ENCODE measurements at places on chromosomes 11 and 22.

GRCh38 chr11:10537600-10537999 is 3.4 kb downstream of the RNF141 start:
- DNase-seq: no peak

GRCh38 chr22:45511847-45512261 is 9.2 kb downstream of the FBLN1 start:
- DNase-seq: no peak

GRCh38 chr11:70467201-70468085 is 69.1 kb downstream of the CTTN start:
- peak; percentile 30 for DNase-seq

GRCh38 chr11:95541715-95542114 is 247.9 kb downstream of the FAM76B start:
- no peak for DNase-seq

- no peak for DNase-seq
Measured at GRCh38 chr22:36073476-36073875, 44.9 kb upstream of the RBFOX2 start.

DNA sequence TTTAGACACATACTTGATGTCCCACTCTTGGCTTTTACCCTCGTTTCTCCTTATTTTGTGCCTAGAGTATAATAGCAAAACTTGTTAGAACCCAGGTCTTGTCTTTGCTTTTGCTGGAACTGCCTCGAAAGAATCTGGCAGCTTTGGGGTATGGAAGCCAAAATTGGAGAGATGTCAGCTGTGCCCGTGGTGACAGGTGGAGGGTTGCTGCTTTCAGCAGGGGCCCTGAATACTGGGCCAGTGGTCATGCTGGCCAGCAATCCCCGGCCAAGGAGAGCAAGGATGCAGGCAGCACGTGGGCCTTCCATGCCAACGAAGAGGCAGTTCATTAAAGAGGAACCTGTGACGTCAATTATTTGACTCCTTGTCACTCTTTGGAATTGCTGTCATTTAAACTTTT is 181.1 kb downstream of the HIPK3 start:
- DNase-seq: no peak

DNA sequence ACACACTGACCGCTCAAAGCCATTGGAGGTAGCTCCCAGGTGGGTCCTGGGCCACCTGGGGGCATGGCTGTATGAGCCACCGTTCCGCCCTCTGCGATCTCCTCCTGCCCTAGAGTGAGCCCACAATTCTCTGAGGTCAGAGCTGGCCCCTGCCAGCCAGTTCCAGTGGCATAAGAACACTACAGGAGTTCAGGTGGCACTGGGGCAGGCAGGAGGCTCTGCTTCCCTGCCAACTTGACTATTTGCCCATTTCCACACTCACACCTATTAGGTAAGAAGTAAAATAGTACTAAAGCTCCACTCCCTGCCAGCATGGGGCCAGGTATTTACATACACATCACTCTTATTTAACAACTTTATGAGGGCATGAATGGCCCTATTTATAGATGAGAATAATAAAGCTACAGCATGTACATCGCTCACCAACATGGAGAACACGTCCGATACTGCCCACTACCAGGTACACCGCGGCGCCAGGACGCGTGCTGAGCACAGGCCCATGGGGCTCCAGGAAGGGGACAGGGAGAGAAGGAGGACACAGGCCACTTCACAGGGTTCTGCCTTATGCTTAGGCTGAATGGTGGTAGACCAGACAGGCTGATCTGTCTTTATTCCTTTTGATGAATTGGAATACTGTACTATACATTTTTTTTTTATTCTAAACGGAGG is 26.2 kb downstream of the PISD start:
- no peak for DNase-seq

DNA sequence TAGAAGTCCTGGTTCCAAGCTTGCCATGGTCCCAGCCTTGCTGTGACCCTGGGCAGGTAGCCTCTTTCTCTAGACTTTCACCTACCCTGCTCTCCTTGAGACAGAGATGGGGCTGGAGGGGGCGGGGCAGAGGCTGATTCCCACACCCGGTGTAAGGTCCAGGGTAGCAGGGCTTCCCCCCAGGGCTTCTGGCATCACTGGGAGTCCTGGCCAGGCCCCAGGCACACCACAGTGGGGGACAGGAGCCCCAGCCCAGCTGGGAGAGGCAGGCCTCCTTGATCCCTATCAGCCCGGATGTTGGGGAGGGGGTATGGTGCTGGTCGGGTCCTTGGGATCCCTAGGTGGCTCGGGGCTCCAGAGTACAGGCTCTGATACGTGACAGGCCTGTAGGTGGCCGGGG is 1.7 kb upstream of the NUDT8 start:
- no peak for DNase-seq

- DNase-seq: no peak
Measured at GRCh38 chr22:48112687-48113521, 1350.5 kb downstream of the TBC1D22A start.

DNA sequence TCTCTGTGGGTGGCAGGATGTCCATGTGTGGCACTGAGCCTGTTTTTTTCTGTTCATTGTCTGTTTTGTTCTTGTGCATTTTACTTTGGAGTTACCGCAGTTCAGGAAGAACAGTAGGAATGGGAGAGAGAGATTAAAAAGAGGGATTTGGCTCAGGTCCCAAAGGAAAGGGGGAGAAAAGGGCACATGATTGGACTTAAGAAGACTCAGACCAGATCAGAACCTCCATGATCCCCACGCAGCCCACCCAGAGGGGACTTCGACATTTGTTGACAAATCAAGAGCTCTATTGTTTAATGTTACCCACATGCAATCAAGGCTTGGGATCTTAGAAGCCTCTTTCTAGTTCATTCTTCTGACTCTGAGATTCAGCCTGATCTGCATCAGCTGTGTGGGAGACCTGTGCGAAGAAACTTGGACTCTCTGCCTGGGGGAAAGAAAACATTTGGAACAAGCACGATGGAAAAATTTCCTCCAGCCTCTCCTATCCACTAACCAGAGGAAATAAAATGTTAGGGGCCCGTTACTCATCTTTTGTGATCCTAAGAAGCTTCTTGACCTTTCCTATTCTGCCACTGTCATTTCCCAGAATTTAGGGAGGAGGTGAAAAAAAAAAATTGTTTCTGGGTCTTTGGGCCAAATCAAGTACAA is 119.2 kb downstream of the SPON1 start:
- DNase-seq: no peak

DNA sequence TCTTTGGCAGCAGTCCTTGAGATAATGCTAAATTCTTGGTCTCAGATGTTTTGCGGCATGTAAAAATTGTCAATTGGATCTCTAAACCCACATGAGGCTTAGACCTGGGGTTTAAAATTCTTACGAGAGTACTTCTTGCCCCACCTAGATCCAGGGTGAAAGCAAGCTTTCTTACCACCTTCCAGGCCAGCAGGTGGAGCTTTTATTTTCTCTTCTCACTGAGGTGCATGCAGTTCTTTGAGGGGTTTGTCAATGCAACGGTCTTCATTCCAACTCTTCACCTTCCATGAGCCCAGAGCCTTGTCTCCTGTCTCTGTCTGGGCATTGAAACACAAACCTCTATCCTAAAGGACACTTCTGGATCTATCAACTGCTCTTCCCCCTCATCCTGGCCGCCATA is 154.1 kb downstream of the MYO18B start:
- DNase-seq: no peak

GRCh38 chr11:2315395-2316168 is 13.8 kb downstream of the TSPAN32 start:
- no peak for DNase-seq

DNA sequence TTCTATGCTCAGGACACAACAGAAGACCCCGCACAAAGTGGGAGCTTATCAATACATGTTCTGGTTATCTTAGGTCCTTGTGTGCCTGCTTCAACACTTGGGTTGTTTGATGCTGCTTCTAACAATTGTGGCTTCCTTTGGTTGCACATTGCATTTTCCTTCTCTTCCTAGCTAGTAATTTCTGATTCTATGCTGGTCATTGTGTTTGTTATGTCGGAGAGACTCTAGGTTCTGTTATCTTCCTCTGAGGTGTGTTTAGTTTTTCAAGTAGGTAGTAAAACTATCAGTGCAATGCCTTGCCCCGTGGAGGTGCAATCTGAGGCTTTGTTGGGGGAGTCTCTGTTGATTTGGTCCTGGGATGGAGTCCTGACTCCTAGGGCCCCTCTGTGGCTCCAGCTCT is 414.2 kb downstream of the SHANK2 start:
- DNase-seq: no peak

GRCh38 chr22:18927573-18927972 is 8.5 kb downstream of the PRODH start:
- DNase-seq: no peak
